ENCODE measurements at places on chromosomes 13 and 19.

DNA sequence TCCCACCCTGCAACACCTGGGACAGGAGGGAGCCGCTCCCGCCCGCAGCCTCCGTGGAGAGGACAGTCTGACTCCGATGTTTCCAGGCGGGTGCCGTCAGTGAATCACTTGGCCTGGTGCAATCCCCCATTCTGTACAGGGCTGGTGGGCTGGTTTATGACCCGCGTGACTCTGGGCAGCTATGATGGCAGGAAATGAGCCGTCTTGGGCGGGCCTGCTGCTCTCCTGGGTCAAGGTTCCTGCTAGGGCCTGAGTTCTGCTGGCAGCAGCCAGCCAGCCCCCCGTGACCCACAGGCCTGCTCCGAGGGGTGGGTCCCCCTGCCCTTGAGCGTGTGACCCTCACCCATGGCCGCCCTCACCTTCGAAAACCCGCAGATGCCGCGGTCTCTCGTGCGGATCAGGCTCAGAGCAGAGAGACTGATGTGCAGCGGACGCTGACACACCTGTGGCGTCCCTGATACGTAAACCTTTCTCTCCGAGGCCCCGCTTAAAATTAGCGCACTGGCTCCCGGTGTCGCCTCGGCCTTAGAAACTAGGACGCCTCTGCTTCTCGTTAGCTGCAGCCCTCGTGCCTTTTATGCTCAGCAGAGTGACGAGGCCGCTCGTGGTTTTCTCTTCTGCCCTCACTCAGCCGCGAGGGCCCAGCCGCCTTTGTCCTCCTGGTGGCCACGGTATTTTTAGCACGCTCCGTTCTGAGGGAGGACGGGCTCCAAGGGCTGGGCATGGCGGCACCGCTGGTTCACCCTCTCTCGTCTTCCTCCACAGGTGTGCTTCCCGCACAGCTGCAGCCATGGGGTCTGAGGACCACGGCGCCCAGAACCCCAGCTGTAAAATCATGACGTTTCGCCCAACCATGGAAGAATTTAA, 63.4 kb downstream of the KDM4B start:
- DNase-seq = no peak

DNA sequence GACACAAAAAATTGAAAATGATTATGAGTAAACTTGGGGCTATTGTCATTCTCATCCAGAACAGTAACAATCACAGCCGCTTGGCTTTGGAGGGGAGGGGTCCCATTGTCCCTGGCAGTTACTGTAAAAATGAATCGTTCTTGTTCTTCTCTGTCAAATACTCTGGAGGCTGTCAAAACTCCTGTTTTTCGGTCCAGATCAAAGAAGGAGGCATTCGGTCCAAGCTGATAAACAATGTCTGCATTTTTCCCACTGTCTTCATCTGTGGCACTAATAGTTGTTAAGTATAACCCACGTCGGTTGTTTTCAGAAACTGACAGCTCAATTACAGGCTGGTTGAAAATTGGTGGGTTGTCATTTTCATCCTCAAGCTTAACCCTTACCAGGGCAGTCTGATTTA, 3.4 kb downstream of the PCDH9 start:
- no peak for DNase-seq

GRCh38 chr13:43387880-43388279, 364.5 kb downstream of the DNAJC15 start:
- DNase-seq = no peak

DNA sequence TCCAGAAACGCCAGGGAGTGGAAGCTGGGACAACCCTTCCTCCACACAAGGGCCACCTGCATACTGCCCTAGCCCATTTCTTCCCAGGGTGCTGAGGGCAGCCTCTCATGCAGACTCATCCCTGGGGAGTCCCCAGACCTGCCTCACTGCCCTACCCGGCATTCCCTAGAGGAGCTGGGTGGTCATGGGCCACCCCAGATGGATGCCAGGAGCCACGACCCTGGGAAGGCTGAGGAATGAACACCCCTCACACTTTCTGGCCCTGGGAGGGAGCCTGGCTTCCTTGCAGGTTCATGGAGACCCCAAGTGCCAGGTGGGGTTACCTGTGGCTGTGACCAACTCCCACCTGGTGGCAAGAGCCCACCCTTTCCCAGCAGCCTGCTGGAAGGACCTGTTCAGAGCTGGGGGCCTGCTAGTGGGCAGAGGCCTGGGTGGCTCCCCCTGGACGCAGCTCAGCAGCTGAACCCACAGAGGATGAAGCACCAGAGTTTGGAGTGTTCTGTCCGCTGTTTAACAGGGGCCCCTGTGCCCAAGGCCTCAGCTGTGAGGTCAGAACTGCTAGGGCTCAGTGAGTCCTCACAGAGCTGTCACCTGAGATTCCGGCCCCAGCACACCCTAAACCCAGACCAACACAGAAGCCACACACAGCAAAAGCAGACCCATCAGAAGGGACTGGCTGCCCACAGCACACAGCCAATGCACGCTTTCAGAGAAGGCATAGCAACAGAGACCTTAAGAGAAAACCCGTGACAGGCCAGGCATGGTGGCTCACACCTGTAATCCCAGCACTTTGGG, 6.6 kb downstream of the ACP4 start:
- no peak for DNase-seq

GRCh38 chr13:19663416-19663979, 30.0 kb downstream of the MPHOSPH8 start:
- DNase-seq = no peak

- DNase-seq = no peak
Observed at GRCh38 chr19:55461974-55462626, 658 bp upstream of the ISOC2 start.

GRCh38 chr19:14871619-14872230, 14.2 kb downstream of the OR7A17 start:
- no peak for DNase-seq

- no peak for DNase-seq
Observed at GRCh38 chr19:46629546-46630025, 4.7 kb upstream of the PTGIR start.

- DNase-seq = no peak
Observed at GRCh38 chr19:35973487-35973886, 21.5 kb upstream of the SDHAF1 start.

DNA sequence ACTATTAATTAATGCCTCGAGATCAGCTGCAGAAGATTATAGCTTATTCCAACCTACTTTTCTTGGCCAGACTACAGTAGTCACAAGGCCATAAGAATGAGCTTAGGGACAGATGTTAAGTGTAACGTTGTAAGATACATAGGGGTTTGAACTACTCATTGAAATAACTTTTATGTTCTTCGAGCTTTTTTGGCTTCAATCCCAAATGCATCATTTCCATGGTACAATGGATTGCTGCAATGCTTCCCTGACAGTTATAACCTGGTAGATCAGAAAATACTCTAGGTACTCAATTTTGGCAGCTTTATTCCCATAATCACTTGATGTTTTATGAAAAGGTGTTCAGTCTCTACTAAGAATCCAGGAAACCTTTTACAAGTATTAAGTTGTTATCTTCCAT, 2216.7 kb upstream of the PCDH20 start:
- no peak for DNase-seq

DNA sequence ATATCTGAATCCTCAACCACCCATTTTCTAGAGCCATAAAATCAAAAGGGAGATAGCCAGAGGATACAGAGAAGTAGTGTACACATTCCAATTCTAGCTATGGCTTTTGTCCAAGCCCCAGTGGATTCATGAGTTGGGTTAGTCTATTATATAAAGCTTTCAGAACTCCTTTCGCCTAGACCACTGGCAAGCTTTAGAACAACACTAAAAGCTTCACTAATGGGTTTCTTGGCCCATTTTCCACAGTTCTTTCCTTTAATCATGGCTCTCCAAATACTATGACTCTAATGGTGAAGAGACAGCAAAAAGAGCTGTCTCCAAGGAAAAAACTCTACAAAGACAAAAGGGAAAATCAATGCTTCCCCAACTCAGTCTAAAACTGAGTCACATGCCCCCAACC, 48.2 kb upstream of the SLITRK5 start:
- no peak for DNase-seq

DNA sequence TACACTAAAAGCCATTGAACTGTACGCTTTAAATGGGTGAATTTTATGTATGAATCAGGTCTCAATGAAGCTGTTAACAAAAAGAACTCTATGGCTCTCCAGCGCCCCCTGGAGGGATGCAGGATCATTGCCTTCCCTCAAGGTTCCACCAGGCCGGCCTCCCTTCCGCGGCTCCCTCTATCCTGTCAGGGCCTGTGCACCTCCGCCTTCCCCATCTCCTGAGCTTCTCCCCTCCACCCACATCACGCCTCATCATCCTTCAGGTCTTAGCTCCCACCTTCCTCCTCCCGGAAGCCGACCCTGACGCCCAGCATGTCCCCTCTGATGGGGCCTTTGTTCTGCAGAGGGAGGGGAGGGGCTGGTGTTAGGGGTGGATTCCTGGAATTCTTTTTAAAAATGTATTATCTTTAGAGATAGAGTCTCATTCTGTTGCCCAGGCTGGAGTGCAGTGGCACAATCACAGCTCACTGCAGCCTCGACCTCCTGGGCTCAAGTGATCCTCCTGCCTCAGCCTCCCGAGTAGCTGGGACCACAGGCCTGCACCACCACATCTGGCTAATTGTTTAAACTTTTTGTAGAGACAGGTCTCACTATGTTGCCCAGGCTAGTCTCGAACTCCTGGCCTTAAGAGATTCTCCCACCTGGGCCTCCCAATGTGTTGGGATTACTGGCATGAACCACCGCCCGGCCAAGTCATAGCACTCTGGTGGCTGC, 27.7 kb downstream of the MEIS3 start:
- DNase-seq = peak; percentile 66

- DNase-seq = no peak
Observed at GRCh38 chr13:112769615-112770014, 79.8 kb downstream of the ATP11A start.

GRCh38 chr19:18435842-18436670, 1.9 kb downstream of the ISYNA1 start:
- no peak for DNase-seq

- DNase-seq = no peak
Observed at GRCh38 chr13:76222511-76222910, 586.4 kb downstream of the LMO7 start.

DNA sequence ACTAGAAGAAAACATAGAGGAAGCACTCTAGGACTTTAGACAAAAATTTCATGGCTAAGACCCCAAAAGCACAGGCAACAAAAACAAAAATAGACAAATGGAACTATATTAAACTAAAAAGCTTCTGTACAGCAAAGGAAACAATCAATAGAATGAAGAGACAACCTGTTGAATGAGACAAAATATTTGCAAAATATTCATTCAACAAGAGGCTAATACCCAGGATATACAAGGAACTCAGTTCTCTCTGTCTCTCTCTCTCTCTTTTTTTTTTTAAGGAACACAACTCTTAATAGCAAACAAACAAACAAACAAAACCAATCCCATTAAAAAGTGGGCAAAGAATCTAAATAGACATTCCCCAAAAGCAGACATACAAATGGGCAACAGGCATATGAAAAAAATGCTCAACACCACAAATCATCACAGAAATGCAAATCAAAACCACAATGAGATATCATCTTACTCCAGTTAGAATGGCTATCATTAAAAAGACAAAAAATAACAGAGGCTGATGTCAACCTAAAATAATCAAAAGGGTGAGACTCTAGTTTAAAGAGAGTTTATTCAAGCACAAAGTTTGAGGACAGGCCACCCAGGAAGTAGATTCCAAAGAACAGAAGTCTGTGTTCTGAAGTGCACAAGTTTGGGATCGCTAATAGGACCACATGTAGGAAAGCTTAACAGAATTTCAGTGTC, 27.1 kb upstream of the SLC7A9 start:
- no peak for DNase-seq

DNA sequence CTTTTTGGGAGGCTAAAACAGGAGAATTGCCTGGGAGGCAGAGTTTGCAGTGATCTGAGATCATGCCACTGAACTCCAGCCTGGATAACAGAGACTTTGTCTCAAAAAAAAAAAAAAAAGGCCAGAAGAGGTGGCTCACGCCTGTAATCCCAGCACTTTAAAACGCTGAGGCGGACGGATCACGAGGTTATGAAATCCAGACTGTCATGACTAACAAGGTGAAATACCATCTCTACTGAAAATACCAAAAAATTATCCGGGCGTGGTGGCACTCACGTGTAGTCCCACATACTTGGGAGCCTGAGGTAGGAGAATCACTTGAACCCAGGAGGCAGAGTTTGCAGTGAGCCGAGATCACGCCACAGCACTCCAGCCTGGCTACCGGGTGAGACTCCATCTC, 39.9 kb downstream of the ZNF611 start:
- DNase-seq = no peak

DNA sequence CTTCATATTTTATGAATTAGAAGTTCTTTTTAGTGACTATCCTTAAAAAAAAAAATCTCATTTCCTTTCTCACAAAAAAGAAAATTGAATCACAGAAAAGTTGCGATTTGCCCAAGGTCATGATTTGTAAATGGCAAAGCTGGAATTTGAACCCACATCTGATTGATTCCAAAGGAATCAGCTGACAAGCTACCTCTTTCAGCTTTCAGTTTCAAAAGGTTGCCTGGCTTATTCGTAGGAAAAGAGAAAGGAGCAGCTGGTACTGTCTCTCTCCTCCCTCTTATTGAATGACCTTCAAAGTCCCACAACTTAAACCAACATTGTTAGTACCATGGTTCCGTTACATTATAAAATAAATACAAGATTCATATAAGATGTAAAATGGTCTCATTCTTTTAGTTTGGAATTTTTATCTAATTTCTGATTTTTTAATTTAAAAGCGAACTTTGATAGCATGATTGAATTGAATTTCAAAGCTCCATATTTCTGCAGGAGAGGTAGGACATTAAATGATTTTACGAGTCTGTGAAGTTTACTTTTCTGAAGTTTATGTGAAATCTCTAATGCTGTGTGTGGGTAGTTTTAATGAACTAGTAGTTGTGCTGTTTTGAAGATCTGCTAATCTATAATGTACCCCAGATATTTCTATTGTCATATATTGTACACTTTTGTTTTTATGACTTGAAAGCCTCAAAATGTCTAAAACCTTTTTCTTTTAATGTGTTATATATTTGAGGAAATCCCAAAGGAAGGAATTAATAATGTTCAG, 18.5 kb upstream of the KCTD4 start:
- DNase-seq = no peak

GRCh38 chr13:83414393-83414792, 467.9 kb downstream of the SLITRK1 start:
- no peak for DNase-seq

DNA sequence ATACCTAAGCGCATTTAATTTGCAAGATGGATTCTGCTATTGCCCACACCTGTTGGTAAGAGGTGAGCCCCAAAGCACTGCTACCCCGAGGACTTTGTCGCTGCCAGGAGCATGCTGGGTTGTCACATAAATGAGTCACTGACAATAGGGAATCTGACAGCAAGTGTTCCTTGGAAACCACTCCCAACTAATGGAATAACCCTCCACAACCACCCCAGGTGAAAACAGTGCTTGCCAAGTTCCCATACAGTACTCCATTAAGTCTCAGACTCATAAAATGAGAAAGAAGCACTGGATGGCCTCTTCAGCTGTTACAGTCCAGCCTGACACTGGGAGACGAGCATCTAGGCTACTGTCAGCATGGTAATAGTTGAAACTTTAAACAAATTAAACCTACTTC, 108.6 kb downstream of the EFNB2 start:
- DNase-seq = no peak

GRCh38 chr19:54257116-54257480, at the start of gene LILRB5:
Gene LILRB5, minus strand, starts transcription at chr19:54257273. Its CDS starts 80 bp downstream, at chr19:54257193.
- no peak for DNase-seq

All from stimulated activated CD4-positive, alpha-beta T cell treated with anti-CD3 and anti-CD28 coated beads, Interleukin-15, amount 100 ng/mL, for 1 hour (primary cell).